ENCODE measurements at places on chromosomes 16 and 17.

- no peak for DNase-seq
Observed at GRCh38 chr16:80231121-80231520, 309.7 kb upstream of the DYNLRB2 start.

GRCh38 chr17:79457376-79457775 is 153.5 kb downstream of the RBFOX3 start:
- DNase-seq, result no peak

- no peak for DNase-seq
Observed at GRCh38 chr16:67946966-67947558, 3.1 kb upstream of the LCAT start.

DNA sequence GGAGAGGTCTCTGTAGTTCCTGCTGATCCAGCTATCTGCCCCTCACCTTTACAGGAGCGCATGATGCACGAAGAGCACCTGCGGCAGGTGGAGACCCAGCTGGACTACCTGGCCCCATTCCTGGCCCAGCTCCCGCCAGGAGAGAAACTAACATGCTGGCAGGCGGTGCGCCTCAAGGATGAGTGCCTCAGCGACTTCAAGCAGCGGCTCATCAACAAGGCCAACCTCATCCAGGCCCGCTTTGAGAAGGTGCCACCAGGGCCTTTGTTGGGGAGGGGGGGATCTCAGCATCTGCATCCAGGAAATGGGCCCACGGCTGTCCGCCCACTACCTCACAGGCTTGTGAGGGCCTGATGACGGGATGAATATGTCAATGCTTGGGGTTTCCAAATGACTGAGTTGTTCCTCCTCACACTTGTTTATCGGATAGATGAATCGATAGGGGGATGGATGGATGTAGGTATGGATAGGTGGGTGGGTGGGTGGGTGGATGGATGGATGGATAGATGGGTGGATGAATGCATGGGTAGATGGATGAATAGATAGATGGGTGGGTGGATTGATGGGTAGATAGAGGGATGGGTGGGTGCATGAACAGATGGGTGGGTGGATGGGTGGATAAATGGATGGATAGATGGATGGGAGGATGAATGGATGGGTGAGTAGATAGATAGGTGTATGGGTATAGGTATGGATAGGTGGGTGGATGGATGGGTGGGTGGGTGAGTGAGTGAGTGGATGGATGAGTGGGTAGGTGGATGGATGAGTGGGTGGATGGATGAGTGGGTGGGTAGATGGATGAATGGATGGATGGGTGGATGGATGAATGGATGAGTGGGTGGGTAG is 7.0 kb upstream of the KATNB1 start:
- no peak for DNase-seq

DNA sequence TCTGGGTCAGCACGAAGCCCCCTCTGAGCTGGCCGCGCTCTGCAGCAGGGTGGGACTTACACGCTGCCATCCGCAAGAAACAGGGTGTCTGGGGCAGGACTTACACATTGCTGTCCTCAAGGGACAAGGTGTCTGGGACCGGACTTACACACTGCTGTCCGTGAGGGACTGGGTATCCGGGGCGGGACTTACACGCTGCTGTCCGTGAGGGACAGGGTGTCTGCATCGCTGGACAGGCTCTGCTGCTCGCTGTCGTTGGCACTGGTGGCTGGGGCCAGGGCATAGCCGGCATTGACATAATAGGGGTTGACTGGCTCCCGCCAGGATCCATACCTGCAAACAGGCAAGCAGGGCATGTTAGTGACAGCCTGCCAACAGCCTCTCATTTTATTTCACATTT is 31.4 kb downstream of the PDIA2 start:
- DNase-seq, result no peak

DNA sequence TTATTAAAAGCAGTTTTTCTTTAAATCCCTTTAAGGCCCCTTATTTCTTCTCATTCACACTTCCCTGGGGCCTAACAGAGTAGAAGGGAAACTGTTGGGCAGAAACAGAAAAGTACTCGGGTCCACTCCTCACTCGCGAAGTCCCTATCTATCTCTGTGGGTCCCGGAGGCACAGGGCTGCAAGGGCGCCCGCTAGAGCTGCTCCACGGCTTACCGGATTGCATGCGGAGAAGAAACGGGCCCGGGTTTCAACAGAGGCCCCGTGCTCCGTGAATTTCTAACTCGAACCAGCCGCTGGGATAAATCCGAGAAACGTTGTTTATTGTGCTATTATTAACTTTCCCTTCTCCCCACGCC is 4.3 kb downstream of the CBLN1 start:
- DNase-seq, result no peak

DNA sequence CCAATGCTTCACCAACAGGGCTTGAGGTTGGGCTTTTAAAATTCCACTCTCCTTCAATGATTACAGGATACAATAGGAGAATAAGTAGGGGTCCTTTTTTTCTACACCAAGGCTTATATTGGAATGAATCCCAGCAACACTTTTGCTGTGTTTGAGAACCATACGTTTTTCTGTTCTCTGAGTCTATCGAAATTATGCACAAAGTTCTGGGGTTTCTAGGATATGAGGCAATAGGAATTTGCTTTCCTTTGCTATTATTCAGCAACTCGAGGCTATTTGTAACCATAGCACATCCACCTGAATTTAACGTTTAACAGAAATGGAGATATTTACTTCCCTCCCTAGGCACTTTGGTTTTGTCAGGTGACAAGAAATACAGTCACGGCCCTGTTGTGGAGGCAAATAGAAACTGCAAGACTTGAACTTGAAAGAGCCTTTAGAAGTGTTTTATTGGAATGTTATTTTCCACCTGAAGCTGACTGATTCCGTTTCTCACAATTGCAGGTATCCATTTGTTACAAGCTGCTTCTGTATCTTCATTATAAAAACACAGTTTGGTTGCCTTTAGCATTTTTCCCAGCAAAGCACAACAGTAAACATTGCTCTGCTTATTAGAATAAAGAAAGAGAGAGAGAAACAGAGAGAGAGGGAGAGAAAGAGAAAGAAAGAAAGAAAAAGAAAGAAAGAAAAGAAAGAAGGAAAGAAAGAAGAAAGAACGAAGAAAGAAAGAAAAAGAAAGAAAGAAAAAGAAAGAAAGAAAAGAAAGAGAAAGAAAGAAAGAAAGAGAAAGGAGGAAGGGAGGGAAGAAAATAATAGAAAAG is 109.6 kb downstream of the HS3ST3A1 start:
- DNase-seq, result no peak

DNA sequence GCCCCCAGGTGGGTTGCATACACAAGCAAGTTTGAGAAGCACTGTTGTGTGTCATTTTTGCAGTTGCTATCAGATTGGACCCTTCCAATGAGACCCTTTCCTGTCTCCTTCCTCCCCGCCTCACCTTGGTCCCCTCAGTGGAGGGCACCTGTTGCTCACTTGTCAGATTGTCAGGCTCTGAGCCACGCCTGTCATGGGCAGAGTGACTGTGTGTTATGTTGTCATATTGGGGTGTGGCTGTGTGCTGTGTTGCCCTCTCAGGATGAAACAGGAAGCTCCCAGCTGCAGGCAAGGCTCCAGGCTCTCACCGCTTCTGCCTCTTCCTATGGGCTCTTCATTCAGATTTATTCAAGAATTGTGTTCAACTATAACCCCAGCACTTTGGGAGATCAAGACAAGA is 302.9 kb downstream of the CPPED1 start:
- no peak for DNase-seq

DNA sequence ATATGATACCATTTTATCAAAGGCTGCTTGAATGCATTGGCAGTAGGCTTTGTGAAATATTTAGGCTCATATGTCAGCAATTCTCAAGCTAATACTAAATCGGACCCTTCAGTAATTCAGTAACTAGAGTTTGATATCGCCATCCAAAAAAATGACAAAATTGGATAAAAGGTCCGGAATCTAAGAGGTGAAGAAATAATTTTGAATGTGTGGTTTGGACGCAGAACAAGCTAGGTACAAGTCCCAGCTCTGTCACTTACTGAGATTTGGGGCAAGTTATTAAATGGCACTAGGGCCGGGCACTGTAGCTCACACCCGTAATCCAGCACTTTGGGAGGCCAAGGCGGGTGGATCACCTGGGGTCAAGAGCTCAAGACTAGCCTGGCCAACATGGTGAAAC is 956.5 kb downstream of the CDH11 start:
- DNase-seq, result no peak

DNA sequence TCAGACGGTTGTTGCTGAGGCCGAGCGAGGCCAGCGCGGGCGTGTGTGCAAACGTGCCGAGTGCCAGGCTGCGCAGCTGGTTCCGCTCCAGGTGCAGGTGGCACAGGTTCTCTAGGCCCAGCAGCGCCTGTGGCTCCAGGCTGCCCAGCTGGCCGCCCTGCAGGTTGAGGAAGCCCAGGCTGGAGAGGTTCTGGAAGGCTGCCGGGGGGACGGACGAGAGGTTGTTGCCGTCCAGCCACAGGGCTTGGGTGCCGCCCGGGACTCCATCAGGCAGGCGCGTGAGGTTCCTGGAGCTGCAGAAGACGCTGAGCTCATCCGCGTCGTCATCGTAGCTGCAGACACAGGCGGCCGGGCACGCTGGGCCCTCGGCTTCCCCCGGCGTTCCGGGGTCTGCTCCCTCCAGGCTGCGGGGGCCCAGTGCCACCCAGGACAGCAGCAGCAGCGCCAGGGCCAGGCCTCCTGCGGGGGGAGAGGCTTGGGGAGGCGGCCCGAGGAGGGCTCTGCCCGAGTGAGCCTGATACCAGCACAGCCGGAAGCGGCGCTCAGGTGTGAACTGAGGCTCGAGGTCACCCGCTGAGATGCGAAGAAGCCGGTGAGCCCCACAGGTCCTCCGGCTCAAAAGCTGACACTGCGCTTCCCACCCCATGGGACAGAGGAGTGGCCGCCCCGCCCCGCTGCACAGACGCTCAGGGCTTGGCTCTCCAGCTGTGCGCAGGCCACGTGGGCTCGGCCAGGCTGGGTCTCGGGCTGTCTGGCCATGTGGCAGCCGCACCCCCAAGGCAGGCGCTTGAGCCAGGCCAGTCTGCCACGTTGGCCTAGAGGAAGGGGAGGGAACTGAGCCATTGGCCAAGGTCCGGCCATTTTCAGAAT is 1.3 kb downstream of the IGFALS start:
- DNase-seq, result no peak

GRCh38 chr17:7407082-7407481 is 563 bp upstream of the NLGN2 start:
- no peak for DNase-seq

DNA sequence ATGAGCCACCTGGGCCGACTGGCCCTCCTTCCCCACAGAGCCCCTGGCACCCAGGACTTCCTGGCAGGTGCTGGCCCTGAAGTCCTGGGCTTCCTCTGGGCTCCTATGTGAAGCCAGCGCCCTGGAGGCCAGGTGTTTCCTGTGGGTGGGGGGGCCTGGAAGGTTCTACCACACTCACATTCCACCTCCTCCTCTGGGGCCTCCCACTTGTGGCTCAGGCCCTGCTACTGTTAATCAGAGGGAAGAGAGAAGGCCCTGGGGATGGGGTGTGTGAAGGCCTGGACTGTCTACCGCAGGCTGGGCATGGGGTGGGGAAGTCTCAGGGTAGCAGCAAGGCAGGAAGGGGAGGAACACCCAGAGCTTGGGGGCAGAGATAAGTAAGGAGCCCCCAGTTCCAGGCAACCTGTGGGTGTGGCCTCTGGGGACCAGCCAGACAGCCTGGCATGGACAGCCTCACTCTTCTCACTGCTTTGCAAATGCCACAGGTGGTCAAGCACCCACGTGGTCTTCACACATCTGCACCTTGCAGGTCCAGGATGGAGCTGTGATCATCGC is 111.9 kb upstream of the TNRC6C start:
- DNase-seq, result no peak

- DNase-seq, result no peak
Observed at GRCh38 chr17:50603340-50603739, 31.3 kb upstream of the ABCC3 start.

- DNase-seq, result no peak
Observed at GRCh38 chr17:76198702-76199101, 41.6 kb downstream of the RNF157 start.

All from H54 (cell line).